ENCODE measurements at places on chromosomes 2 and 18.

- no peak for DNase-seq
Measured at GRCh38 chr2:47288864-47289263, 114.1 kb upstream of the MSH2 start.

GRCh38 chr2:141925511-141925910 is 205.3 kb downstream of the LRP1B start:
- no peak for DNase-seq

- no peak for DNase-seq
Measured at GRCh38 chr18:49481907-49482306, 5.1 kb downstream of the C18orf32 start.

DNA sequence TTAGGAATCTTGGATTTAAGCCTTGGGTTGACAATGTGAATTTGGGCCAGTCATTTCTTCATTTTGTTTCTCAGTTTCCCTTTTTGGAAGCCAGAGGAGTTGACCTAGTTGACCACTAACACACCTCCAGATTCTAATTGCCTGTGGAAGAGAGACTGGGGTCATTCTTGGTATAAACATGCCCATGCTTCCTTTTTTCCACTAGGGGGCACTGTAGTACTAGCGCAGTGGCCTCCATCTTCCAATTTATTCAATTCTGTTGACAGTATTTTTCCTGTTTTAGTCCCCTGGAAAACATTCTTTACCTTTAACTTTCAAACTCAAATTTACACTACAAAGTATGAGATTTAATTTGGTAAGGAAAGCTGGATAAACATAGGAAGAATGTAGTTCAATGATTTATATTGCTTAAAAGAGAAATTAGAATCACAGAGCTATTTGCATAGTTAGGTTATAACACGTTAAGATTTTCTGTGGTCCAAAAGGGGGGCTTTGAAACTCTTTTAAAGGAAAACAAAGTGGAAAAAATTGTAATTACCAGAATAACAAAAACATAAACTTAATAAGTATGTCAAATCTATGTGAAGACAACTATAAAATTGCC is 57.5 kb upstream of the AGPS start:
- DNase-seq = no peak

GRCh38 chr2:60492548-60492947 is 60.9 kb downstream of the BCL11A start:
- no peak for DNase-seq

DNA sequence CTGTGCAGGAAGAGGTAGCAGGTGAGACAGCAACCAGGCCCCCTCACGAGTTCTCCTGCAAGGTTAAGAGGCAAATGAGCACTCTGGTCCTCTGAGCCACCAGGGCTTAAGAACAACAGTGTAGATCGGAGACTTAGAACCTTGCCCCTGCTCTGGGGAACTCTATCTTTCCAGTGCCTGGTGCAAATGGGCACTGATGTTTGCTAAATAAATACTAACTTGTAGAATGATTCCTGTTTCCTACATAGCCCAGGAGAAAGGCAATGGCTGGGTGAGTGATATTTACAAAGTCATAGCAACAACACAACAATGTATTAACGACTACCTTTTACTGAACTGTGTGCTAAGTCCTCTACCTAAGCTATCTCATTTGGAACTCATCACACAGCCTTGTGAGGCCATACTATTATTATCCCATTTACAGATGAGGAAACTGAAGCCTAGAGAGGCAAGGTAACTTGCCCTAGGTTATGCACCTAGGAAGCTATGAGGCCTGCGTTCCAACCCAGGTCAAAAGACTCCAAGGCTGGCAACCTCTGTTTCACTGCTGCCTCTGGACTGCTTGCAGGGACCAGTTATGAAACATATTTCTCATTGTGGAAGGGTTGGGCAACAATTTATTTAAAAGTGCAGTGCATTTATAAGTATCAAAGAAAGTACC is 4.3 kb downstream of the ATP8B1 start:
- DNase-seq = no peak
